ENCODE measurements at places on chromosomes 16 and 17.

- DNase-seq = no peak
These were observed 104.1 kb downstream of the BANP start for GRCh38 chr16:88055356-88055755.

DNA sequence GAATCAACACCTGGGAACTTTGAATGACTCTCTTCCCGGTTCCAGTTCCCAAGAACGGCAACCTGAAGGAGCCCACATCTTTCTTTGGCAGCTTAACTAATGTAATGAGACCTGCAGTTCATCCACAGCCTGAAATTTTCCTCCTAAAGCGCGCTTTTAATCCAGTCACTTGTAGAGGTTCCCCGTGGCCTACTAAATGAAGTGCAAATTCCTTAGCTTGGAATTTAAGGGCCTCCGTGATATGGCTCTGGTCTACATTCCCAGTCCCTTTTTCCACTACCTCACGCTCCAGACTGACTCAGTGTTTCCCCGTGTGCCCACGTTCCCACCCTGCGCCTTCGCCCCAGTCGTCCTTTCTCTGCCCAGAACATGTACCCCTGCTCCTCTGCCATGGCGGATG, 27.2 kb downstream of the FZD2 start:
- DNase-seq = no peak

DNA sequence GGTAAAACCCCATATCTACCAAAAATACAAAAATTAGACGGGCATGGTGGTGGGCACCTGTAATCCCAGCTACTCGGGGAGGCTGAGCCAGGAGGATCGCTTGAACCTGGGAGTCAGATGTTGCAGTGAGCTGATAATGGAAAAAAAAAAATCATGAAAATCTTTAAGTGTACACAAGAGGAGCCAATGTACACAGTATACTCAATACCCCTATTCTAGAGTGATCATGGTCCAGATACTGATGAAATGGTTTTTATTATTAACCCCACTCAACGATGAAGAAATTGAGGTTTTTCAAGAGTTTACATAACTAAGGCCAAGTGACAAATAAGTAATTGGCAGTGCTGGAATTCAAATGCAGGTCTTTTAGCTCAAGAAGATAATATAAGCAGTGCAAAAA, 11.5 kb downstream of the HSD17B2 start:
- no peak for DNase-seq

DNA sequence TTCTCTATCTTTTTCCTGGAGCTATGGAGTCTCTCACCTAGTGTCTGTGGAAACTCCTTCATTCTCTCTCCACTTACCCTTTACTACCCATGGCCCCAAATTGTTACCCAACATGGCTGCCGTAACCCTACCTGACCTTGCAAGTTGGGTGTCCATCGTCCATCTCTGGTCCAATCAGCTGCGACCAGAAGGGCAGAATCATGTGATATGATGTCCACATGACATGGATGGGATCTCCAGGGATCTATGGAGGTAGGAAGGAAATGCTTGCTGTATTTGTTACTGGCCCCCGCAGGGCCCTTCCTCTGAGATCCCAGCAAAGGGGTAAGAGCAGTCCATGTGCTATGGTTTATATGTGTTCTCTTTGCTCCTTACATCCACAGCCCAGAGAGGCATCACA, 8.0 kb upstream of the DRC7 start:
- no peak for DNase-seq

- peak; percentile 55 for DNase-seq
These were observed 4.5 kb downstream of the FBXL19 start for GRCh38 chr16:30927789-30928378.

DNA sequence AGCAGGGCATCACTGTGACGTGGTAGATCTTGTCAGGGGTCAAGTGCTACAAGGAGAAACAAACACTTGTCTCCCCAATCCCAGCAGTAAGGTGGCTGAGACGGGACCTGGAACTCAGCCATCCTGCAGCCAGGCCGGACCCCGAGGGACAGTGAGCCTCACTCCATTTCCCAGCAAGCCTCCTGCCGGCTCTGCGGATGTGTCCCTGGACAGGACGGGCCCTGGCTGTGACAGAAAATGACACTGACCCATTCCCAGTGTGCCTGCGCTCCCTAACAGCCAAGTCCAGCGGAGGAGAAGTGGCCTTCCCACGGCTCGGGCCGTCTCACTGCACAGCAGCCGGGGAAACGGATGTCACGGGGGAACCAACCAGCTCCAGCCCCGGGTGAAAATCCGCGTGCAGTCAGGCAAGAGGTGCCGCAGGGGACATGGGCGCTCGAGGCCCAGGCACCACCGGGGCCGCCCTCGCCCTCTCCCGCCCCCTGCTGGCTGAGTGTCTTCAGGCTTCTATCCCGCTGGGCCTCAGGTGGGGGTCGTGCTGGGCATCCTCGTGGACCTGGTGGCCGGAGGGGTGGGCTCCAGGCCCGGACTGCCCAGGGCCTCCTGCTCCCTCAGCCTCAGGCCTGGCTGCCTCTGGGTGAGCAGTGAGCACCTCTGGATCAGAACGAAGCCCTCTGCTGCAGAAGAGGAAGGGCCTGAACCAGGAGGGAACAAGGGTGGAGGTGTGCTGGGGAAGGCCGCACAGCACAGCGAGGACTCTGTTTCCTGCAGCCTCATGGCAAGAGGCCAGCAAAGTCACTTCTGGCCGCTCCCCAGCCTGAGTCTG, 6.7 kb downstream of the HAGHL start:
- DNase-seq = peak; percentile 75
